SW480 (cell line): ENCODE measurements at places on chromosomes 1 and 21.
A peak's percentile ranks its signal among the peaks of the same experiment; 100 is the strongest.

DNA sequence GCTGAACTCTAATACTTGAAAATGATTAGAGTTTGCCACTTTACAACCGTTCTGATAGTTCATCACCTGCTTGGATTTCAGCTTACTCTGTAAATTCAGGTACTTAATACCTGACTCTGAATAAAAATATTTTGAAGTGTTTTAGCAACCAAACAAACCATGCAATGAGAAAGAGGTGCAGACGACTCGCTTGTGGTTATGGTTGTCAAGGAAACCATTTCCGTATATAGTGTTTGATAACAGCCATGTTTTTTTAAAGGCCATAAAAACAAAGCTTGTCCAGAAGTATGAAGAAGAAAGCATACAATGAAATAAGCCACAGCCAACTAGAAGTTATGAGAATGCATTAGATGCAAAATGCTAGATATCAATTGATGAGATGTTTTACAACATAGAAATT lies 167.2 kb upstream of the HMCN1 start:
- peak; percentile 87 for DNase-seq

GRCh38 chr1:38125837-38126520 lies 79.4 kb upstream of the POU3F1 start:
- DNase-seq = no peak

DNA sequence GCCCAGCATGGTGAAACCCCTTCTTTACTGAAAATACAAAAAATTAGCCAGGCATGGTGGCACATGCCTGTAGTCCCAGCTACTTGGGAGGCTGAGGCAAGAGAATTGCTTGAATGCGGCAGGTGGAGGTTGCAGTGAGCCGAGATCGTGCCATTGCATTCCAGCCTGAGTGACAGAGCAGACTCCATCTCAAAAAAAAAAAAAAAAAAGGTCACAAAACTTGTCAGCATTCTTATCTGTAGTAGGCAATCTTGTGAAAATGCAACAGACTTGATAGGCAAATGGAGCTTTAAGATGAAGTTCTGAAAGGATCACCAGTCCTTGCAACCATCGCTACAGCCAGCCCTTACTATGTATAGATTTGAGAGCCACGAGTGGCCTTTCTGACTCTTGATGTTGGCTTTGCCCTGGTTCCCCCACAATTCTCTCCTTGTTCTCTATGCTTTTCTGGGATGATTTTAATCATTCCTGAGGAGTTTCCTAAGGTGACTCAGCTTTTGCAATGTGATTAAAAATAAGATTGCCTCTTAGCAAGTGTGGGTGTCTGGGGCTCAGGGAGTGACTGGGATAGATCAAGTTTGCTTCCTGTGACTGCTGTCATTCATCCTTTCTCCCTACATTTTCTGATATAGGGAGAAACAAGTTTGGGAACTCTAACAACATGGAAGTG lies 7.1 kb upstream of the MAP1LC3C start:
- DNase-seq = no peak

DNA sequence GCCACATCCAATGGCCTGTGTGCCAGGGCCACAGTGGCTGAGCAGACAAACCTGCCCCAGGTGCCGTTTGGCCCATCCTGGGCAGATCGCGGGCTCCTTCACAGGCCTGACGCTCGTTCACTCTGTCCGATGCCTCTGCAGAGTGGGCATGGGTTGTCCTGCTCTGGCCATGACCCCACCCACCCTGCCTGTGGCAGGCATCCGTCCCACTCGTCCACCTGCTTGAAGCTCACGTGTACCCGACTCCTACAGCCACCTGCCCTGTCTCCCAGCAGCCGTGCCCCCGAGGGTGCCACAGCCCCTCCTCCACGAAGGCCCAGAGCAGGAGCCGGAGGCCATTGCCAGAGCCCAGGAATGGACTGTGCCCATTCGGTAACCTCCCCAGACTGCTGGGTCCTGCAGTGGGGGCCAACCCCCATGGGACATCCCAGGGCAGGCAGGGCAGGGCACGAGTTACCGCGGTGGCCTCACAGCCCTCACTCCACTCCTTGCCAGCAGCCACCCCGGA lies 41.9 kb downstream of the TRIM11 start:
- DNase-seq = no peak

- peak; percentile 14 for DNase-seq
Measured at GRCh38 chr1:236089046-236089773, 24.3 kb upstream of the NID1 start.
